Colonic mucosa (tissue), 4 donors: ENCODE measurements at places on chromosomes 6 and 20.

DNA sequence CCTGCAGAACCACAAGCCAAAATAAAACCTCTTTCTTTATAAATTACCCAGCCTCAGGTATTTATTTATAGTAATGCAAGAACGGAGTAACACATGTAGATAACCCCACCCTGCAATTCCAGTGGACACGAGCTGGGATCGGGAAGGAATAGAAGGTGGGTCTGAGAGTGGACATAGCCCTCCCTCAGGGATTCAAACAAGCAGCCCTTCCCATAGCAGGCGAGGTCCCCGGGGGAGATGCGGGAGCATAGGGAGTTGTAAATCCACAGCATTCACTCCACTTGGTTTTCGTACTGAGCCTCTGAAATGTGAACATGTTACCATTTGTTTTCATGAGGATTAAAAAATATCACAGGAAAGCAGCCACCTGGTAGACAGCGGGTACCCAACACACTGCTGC is 312.6 kb downstream of the CDH4 start:
- H3K27me3 ChIP-seq: no peaks in the 10 kb centered on the region
- no peaks in the 10 kb centered on the region for H3K36me3 ChIP-seq
- H3K27ac ChIP-seq: no peak overlapping the region

GRCh38 chr6:36663504-36664446 is 14.7 kb upstream of the CDKN1A start:
- no peaks in the 10 kb centered on the region for H3K27me3 ChIP-seq
- no peaks in the 10 kb centered on the region for H3K36me3 ChIP-seq
- no peaks in the 10 kb centered on the region for H3K4me1 ChIP-seq
- no peak for DNase-seq
- no peak overlapping the region for H3K4me3 ChIP-seq

DNA sequence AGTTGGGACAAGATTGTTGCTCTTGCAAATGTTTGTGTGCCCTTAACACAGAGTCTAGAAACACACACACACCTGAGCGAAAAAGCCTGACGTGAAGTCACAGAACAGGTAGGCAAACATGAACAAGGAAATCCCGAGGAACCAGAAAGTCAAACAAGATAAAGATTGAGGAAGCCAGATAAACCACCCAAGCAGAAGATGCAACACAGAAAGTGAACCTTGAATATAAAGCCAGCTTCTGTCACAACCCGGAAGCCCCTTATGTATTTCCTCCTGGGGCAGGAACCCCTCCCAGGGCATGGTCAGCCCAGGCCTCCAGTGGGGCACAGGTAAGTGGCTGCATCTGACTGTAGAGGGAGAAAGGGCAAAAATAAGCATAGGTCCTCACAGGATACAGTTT is 158.2 kb upstream of the SUPT3H start:
- peak; percentile 54 for DNase-seq
- no peaks in the 10 kb centered on the region for H3K27me3 ChIP-seq
- H3K27ac ChIP-seq: peak overlapping the region; percentile 50

DNA sequence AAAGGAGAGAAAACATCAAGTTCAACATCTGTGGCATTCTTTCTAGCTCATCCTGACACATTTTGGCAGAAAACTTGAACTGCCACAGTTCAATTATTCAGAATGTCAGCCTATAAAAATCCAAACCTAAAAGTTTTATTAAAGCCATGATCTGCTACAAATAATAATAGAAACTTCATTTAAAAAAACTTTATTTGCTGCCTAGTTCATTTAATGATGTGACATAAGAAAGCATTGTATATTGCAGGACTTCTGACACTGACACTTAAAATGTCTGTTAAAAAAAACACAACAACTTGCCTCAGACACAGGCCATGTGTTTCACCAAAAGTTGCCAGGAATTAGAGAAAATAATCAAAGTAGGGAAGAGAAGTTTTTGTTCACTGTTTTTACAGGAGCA is 88.3 kb upstream of the HTR1E start:
- H3K27me3 ChIP-seq: no peaks in the 10 kb centered on the region
- H3K4me1 ChIP-seq: no peaks in the 10 kb centered on the region
- DNase-seq: no peak
- H3K4me3 ChIP-seq: no peak overlapping the region

DNA sequence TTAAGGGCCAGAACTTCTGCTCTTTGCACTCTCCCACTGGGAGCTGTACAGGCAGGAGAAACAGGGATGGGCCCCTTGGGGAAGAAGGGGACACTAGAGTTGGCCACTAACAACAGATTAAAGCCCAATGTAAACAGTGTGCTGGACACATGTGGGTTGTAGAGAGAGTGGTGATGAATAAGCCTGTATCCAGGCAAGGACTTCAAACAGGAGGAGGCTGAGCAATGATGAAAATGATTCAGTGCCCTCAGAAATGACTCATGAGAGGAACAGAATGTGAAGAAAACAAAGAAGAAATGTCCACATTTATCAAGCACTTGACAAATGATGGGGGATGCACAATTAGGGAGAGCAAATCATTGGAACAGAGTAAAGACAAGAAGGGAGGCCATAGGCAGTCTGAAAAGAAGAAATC is 242.3 kb downstream of the TBX18 start:
- H3K4me1 ChIP-seq: no peaks in the 10 kb centered on the region
- H3K27me3 ChIP-seq: no peaks in the 10 kb centered on the region
- H3K4me3 ChIP-seq: no peak overlapping the region
- DNase-seq: no peak
- no peaks in the 10 kb centered on the region for H3K36me3 ChIP-seq

DNA sequence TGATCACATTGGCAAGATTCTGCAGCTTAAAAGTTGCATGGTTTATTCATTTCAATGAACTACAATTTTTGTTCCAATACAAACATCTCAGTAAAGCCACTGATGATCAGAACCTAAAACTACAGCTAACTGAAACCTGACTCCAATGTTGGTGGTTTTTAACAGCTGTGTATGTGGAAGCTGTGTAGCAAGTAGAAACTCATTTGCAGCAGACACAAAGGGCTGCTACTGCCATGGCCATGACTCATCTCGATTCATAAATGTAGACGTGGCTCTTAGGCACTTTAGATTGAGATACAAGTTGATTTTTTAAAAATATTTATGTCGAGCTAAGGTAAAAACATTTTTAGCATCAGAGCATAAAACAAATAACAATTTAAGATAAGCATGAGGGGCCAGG is 19.5 kb upstream of the MAP3K4 start:
- H3K27me3 ChIP-seq: no peaks in the 10 kb centered on the region
- H3K36me3 ChIP-seq: no peaks in the 10 kb centered on the region
- H3K4me3 ChIP-seq: no peak overlapping the region
- no peak overlapping the region for H3K27ac ChIP-seq

DNA sequence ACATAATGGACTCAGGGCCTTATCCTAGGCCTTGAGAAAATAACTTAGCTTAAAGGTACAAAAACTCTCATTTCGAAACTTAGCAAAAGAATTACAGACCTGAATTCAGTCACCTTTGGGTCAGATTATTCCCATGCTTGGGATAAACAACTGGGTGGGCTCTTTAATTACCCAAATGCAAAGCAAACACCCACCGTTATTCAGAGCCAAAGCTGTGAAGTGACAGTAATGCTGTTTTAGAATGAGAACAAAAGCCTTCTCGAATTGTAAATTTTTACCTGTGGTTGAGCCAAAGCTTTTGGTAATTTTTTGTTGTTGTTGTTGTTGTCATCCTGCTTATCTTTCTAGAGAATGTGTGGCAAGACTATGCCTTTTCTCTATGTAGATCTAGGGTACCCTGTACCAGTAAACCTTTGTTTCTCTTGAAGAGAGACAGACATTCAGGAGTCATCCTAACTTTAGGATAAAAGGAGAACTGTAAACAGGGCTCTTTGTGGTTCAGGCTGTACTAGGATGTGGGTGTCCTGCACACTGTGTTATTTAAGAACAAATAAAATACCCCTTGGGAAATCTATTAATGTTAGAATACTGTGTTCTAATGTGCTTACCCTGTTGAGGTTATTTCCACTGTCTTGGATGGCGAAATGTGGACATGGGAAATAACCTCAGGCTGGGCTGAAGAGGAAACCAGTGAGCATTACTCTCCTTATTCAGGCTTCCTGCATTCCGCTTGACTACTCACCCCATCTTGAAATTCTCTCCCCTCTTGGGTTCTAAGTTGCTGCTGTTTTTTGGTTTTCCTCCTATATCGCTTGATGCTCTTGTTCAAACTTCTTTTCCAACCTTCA is 480.7 kb downstream of the CD83 start:
- no peaks in the 10 kb centered on the region for H3K27me3 ChIP-seq
- H3K4me3 ChIP-seq: no peak overlapping the region
- no peak overlapping the region for H3K27ac ChIP-seq
- no peaks in the 10 kb centered on the region for H3K4me1 ChIP-seq
- DNase-seq: no peak

DNA sequence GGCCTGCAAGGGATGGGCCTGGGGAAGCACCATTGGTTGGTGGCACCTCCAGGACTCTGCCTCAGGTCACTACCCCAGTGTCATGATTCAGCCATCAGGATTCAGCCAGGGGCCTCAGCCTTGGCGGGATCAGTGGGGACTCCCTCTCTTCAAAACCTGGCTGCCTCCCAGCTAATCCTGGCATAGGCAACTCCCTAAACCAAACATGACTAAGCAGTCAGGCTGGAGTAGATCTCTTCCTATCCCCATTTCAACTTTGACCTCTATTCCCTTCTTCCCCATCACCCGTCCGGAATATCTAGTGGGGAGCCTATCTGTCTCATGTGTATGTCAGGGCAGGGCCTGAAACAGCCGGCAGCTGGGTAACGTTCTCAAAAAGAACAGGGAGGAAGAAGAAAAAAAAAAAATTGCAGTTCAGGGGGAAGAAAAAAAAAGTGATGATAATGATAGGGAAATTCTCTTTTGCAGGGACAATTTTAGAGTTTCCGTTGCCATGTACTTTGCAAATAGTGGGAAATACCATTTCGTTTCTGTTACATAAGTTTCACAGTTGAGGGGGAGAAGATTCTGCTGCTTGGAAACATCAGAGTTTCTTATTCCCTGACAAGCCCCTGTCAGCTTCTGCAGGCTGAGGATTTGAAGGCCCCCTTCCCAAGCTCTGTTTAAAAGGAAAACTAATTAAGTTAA is 4.1 kb upstream of the PREX1 start:
- peak; percentile 41 for DNase-seq
- no peaks in the 10 kb centered on the region for H3K36me3 ChIP-seq
- H3K4me3 ChIP-seq: no peak overlapping the region
- no peak overlapping the region for H3K27ac ChIP-seq
- H3K27me3 ChIP-seq: peaks cover 9% of the 10 kb centered on the region

- H3K27me3 ChIP-seq: no peaks in the 10 kb centered on the region
- no peaks in the 10 kb centered on the region for H3K36me3 ChIP-seq
- H3K4me3 ChIP-seq: no peak overlapping the region
- H3K4me1 ChIP-seq: no peaks in the 10 kb centered on the region
Observed at GRCh38 chr6:143575901-143576426, 64.4 kb upstream of the FUCA2 start.
